Cortex of kidney (tissue), 1 donor: ENCODE measurements at places on chromosomes 7 and 10.

DNA sequence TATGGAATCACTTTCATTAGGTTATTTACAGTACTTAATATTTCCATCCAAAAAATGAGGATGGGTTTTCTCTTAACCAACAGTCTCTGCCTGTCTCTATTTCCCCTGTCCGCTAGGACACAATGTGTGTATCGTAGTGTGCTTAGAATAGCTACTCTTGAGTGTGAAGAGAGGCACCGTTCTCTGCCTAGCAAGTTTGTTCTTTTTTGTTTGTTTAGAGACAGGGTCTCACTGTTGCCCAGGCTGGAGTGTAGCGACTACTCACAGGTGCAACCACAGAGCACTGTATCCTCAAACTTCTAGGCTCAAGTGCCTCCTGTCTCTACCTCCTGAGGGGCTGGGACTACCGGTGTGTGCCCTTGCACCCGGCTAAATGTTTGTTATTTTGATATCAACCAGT is 121.9 kb downstream of the ANK3 start:
- no peak for DNase-seq

- DNase-seq = no peak
Measured at GRCh38 chr10:83957168-83957947, 182.0 kb upstream of the GHITM start.

DNA sequence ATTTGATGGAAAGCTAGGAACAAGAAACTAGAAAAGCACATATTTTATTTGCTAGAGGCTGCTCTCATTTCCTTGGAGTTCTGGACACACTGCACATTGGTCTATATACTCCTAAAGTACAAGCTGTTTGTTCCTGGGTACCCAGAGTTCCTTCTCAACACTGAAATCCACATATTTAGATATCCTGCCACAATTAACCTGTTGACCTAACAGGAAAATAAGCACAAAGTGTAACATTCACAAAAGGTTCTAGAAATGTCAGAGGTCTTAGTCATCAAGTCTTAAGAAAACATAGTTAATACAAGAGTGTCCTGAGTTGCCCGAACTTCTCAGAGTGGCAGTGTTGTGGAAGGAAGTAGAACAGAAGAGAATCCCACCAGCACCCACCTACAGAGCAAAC is 115.6 kb downstream of the ELMO1 start:
- no peak for DNase-seq

DNA sequence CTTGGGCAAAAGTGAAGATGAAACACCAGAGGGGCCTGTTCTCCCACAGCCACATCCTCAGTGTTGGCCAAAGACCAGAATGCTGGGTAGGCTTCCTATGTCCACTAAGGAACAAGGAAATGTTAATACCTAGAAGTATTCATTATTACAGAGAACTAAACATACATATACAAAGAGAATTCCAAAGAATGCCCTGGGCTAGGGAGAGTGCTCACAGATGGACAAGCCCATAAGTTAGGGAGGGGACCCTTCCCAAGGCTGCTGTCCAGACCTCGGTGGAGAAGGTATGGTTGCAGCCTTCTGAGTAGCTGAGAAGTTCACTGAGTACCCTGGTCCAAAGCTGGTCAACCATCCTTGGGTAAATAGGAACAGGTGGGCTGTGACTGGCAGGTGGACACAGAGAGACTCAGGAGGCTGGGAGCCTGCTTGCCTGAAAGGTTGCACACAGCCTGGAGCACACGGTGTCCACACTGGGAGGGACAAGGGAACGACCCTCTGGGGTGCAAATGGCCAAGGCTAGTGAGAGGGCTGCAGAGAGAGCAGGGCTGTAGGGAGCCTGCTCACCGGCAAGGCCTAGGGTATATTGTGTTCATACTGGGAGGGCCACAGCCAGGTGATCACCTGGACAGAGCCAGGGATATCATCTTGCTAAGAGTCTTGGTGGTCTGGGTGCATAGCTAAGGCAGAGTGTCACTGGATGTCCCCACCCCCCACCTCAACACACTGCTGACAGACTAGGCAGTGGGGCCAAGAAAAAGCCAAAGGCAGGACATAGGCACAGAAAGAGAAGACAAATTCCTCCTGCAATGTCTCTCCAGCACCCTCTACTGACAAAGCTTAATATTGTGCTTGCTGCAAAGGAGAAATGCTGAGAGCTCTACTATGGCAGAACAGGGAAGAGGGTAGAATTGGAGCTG is 40.3 kb downstream of the CPVL start:
- DNase-seq = no peak

- no peak for DNase-seq
Measured at GRCh38 chr7:158093156-158093796, 494.3 kb downstream of the PTPRN2 start.

DNA sequence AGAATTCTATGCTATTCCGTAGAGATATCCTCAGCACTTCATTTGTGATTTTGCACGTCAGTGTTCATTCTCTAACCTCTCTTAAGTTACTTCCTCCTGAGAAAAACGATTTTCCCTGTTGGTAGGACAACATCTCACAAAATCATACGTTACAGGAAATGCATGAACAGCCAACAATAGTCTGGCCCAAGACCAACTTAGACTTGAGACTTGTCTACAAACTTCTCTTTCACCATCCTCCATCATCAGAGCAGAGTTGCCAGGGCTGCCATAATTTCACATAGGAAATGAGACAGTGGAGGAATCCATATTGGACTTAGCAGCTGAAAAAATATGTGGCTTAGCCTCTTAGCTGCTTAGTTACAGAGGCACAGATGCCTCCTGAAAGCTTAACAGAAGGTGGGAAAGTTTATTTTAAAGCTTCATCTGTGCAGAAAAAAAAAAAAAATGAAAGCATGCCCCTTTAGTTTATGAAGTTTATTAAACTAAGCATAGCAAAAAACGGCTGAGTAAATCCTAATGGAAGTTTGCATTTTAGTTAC is 222.5 kb upstream of the CACNA2D1 start:
- no peak for DNase-seq

DNA sequence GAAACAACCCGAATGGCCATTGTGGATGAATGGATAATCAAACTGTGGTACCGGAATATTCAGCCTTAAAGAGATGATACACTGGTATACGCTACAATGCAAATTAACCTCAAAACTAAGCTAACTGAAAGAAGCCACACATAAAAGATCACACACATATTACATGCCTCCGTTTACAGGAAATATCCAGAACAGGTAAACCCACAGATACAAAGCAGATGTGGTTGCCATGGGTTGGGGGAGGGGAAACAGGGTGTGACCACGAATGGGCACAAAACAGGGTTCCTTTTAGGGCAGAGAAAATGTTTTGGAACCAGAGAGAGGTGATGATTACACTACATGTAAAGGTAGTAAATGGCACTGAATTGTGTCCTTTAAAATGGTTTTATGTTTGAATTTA is 16.6 kb downstream of the ESYT2 start:
- no peak for DNase-seq

DNA sequence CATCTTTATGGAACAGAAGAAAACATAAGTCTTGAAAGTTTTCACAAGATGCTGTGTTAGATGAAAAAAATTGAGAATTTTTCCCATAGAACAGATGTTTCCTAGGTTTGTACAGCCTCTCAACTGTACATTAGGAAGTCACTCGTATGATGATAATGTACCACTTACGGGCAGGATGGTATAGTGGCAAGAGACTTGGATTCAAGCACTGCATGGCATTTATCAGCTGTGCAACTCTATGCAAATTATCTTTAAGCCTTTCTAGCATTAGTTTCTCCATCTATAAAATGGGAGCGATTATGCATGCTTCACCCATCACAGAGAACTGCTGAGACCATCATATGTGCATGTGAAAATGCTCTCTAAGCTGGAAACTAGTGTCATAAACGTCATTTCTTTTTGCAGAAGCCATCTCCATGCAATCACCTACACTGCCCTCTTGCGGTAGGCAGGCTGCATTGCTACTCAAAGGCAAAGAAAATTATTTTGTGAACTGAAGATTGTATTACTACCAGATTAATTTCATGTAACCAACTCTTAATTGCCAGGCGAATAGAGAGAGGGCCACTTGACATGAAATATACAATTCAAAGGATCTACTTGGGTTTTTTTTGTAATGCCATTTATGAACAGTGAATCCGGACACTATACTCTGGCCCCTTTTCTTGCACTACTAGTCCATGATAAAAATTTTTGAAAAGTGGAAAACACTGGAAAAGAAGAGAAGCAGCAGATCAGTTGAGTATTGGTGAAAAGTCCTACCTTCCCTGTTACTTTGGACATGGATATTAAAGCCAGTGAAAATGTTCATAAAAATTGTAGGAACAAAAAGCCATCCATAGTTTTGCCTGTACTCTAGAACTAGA is 102.3 kb downstream of the JAZF1 start:
- DNase-seq = no peak

DNA sequence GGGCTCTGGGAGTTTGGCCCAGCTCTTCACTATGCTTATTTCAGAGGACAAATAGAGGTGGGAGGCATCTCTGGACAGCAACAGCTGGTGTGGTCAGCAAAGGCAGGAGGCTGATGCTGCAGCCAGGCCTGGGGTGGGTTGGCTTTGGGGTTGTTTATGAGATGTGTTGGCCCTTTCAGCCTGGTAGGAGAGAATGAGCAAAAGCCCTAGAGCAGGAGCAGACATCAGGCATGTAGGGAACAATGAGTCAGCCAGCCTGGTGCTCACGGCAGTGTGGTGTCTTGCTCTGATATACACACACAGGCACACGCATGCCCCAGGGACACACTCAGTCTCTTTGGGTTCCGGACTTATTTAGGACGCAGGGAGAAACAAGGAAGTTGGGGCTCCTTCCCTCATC is 157.1 kb downstream of the PRKCQ start:
- DNase-seq = no peak

DNA sequence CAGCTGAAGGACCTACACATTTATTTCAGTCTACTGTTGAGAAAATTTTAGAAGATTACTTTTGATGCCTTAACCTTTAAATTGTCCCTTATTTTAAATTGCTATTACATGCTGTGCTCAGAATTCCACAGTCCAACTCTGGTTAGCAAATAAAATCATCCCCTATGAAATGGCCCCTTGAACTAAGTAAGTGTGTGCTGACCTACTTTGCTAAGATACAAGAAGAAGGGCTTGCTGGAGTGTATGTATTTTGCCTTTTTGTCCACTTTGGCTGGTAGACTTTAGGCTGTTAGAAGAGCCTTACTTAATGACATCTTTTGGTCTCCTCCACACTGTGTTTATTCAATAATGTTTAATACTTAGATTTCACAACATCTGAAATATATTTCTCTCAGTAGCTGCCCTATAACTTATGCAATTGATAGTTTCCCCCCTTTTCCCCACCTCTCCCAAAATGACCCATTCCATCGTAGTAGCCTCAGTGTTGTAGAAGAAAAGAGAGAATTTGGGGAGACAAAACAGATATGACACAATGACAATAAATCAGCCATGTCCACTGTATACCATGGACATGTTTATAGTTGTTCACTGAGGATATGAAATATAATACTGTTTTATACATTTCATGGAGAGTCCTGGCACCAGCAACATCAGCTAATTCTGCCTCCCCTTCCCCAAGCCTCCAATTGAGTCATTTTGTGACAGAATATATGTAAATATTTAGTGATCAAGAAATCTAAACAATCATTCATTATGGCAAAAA is 107.8 kb upstream of the ASAH2 start:
- no peak for DNase-seq

DNA sequence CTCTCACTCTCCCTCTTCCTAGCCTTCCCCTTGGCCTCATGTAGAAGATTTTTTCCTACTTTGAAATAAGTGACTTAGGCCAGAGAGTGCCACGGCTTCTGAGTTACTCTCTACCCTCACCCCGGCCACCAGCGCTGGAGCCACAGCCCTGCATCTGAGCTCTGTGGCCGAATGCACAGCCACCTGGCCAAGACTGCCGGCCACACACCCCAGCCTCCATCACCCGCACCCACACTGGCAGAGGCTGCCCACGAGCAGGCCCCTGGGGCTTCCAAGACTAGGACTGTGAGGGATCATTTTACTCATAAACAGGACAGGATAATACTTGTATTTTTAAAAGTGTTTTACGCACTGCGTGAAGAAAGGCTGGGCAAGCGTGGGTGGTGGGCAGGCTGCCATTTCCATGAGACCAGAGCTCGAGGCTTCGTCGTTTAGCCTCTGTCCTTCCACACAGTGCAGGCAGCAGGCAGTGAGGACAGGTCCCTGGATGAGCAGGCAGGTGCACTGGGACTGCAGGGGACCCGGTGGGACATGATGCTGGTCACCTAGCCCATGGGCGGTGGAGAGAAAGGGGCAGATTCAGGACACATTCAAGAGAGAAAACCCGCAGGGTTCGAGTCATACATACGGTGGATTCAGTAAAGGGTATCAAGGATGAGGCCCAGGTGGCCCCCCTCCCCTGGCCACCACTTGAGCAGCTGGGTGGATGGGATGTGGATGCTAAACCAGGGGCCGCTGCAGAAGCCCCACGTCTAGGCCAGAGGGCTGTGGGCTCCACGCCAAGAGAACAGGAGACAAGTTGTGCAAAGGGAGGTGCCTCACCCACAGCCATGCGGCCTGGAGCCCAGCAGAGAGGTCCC is 35.5 kb upstream of the RNF32 start:
- no peak for DNase-seq

- DNase-seq = no peak
Measured at GRCh38 chr10:59243611-59244195, 67.3 kb downstream of the PHYHIPL start.

- DNase-seq = no peak
Measured at GRCh38 chr7:118559207-118559606, 334.7 kb downstream of the ANKRD7 start.

GRCh38 chr10:36349445-36350078 is 707.5 kb upstream of the FZD8 start:
- no peak for DNase-seq

DNA sequence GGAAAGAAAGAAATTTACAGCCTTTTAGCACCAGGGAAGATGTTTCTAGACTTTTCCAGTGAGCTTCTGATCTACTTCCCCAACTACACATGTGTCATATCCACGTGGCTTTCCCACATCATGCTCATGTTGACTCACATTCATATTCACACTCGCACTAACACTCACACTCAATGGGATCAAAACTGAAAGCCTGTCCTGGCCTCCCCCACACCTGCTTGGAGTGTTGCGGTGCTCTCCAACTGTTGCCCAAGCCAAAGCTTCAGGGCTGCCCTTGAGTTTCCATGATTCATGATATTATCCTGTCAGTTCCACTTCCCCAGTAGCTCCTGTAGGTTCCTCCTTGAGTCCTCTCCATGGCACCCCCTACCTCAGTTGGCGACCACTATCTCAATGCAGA is 444.4 kb downstream of the GATA3 start:
- DNase-seq = no peak

GRCh38 chr10:128115356-128115755 is 10.9 kb downstream of the MKI67 start:
- DNase-seq = no peak

GRCh38 chr7:52369922-52370321 is 665.5 kb upstream of the POM121L12 start:
- DNase-seq = no peak

- no peak for DNase-seq
Measured at GRCh38 chr7:30831227-30831626, 60.0 kb downstream of the MINDY4 start.

- no peak for DNase-seq
Measured at GRCh38 chr7:41383596-41383995, 319.3 kb downstream of the INHBA start.

- DNase-seq = no peak
Measured at GRCh38 chr7:117929237-117929636, 56.0 kb upstream of the CTTNBP2 start.
